Stimulated activated effector memory CD8-positive, alpha-beta T cell treated with anti-CD3 and anti-CD28 coated beads, Interleukin-12 subunit alpha, Interleukin-12 subunit beta, amount 100 ng/mL, for 72 hours (primary cell): ENCODE measurements at places on chromosomes 2 and 18.

DNA sequence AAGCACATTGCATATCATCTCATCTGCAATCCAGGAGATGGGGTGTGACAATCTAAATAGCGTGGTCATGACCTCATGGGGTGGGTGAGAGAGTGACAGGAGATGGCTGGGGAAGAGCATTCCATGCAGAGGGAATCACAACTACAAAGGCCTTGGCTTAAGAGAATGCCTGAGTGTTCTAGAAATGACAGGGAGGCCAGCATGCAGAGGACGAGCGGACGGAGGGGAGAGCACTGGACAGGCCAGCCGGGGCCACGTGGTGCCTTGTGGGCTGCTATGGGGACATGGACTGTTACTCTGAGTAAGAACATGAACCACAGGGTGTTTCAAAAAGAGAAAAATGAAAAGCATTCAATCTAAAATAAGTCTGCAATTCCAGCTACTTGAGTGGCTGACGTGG lies 117.9 kb upstream of the ODC1 start:
- no peak for DNase-seq

DNA sequence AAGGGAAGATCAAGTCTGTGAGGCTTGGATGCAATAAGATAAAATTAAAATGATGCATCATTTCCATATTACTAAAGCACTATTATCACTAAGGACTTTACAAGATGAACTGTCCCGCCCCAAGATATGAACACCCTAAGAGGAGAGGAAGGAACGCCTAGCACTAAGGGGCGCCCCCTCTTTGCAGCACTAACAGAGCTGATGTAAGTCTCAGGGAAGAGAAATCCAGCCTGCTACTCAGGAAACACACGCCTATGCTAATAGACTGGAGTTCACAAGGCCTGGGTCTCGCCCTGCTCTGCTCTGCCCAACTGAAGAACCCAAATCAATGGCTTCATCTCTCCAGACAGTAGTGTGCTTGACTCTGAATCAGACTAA lies 6.1 kb downstream of the INO80C start:
- DNase-seq: no peak

DNA sequence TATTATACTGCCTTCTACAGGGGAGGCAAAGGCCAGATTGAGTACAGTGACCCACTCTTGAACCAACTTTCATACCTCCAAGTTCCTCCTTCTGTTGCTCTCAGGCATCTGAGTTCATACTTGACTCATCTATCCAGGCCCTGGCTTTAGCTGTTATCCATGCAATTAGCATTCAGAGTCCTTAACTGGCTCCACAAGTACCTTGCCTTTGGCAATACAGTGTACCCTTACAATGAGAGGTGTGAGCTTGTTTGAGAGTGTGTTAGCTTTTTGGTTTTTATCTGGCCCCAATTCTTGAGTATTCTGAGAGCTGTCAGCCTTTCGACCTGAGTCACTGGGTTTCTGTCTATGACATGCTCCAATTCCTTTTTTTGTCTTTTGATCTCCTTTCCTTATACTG lies 60.2 kb downstream of the EHD3 start:
- DNase-seq: no peak

GRCh38 chr2:147989809-147990403 lies 30.6 kb downstream of the ORC4 start:
- no peak for DNase-seq

- DNase-seq: no peak
Observed at GRCh38 chr2:4300616-4301015, 597.2 kb downstream of the DCDC2C start.

- no peak for DNase-seq
Observed at GRCh38 chr2:122083256-122084048, 328.0 kb downstream of the TSN start.

DNA sequence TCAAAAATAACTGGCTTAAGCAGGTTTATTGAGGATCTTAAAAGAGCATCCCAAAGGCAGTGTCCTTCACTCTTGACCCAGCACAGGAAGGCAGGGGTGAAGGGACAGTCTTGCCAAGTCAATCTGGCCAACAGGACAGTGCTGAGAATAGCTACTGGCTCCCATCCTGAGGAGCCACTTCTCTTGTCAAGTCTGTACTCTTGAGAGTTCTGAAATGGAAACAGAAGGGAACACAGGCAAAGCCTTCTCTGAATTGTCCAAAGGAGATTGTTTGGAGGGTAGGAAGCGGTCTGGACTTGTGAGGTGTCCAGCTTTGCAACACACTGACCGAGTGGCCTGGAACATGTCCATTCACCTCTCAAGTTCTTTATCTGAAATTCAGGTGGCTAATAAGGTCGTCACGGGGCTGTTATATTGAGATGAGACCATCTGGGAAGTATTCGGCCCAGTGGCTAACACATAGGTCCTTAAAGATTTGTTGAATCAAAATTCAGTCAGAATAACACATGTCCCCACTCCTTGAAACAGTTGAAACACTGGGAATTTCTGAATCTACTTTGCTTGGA lies 99.5 kb upstream of the FHL2 start:
- no peak for DNase-seq

DNA sequence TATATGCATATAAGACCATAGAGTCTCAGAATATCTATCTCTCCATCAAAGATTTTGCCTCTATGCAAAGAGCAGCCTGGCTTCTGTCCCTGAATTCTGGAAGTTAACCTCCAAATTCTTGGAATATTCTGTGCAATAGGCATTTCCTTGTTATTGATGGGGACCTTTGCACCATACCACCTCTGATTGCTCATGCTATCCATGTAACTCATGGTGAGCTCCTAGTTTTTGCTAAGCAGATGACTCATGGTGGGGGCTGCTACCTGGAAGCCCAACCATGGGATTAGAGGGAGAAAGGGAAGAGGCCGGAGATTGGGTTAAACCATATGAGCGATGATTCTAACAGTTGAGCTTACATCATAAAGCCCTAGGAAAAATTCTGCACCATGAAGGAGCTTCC lies 310.2 kb upstream of the FIGN start:
- no peak for DNase-seq

GRCh38 chr2:239685965-239686364 lies 285.1 kb upstream of the HDAC4 start:
- no peak for DNase-seq

DNA sequence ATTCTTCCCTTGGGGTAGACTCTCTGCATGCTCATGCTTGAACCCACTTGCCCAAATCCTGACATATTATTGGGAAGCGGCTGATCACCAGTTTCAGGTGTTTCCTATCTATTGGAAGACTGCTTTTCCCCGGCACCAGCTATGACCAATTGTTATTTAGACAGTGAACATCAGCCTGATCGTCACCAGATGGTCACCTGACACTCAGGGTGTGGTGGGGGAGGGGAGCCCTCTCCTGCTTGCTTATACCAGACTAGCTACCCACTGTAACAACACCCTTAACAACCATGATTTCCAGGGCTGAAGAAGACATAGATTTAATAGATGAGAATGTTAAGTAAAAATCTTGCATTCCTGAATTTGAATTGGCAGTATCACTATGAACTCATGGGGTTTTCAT lies 44.3 kb downstream of the RBM43 start:
- no peak for DNase-seq

GRCh38 chr2:156399950-156400705 lies 36.1 kb upstream of the GPD2 start:
- peak; percentile 6 for DNase-seq

DNA sequence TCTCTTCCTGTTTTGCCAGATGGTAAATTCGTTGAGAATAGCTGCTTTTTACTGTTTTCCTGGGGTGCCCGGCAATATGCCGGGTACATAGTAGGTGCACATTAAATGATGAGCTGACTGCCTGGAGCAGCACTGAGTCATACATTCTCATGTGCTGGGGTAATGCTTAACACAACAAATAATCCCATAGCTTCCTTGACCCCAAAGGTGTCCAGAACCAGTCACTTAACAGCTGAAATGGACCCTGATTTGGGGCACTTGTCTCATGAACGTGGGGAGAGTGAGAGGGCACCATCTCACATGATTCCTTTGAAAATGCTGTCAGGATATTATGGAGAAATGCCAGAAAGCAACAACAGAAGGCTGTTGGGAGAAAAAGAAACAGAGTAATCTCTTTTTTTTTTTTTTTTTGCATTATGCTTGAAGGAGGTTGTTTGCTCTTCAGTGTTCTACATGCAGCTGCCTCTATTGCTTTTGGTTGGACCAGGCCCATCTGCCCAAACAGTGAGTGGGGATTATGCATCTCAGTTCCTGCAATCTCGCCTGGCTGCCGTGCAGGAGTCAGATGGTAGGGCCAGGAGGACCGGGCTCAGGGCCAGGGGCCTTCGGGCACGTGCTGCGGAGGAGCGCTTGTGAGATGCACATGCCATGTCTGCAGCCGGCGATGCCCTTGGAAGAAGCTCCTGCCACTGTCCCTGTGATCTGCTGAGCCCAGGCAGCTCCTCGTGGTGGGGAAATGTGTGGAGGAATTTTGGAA lies 162.1 kb downstream of the SH3RF3 start:
- DNase-seq: no peak

DNA sequence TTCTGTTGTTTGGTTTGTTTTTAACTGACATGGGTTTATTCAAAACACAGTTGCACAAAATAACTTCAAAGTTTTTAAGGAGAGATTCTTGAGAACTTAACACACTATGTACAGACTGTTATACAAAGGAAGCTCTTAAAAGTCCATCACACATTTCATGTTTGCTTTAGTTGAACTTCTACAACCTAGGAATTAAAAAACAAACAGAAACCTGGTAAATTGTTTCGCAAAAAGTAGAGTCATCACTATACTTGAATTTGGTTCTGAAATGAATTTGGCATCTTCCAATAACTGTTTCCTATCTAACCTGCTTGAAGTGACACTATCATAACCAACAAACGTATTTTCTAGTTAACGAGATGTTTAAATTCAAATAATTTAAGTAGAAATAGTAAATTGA lies 21.8 kb downstream of the TRIP12 start:
- no peak for DNase-seq

DNA sequence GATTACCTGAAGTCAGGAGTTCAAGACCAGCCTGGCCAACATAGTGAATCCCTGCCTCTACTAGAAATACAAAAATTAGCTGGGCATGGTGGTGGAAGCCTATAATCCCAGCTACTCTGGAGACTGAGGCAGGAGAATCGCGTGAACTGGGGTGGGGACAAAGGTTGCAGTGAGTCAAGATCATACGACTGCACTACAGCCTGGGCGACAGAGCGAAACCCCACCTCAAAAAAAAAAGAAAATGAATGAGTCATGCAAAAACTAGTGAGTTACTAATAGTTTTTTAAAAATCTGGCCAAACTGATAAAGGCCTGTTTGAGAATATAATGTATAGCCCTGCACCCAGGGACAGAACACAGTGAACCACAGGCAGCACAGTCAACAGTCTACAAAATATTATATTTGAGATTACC lies 17.5 kb downstream of the AFG3L2 start:
- no peak for DNase-seq

DNA sequence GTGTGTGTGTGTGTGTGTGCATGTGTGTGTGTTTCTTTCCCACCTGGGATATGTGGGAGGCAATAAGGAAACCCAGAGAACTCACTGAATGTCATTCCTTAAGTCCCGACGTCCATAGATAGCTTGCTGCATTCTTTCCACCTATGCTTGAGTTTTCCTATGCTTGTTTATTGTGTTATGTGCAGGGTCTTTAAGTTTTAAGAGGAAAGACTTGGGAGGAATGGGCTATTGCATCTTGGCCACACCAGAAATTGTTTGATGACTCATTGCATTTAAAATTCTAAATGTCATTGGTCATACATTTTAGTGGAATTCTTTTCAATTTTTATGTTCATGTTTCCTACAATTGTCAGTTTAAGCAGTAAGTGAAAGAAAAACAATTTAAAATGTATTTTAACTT lies 33.7 kb downstream of the STARD6 start:
- DNase-seq: no peak

DNA sequence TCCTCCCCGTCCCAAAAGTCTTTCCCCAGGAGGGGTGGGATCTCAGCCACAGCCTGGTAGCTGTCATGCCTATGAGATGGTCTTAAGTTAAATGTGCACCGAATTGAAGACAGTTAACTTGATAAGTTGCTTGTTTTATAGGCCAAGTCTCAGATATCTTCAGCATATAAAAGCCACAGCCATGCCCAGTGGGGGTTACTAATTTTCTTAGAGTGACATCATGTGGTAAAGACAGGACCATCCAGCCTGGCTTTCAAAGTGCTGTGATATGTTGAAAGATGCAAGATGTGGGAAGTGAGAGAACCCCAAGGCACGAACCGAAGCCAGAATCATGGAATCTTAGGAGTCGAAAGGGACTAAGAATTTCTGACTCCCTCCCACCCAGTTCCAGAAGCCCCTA lies 42.1 kb upstream of the FAM124B start:
- DNase-seq: no peak

DNA sequence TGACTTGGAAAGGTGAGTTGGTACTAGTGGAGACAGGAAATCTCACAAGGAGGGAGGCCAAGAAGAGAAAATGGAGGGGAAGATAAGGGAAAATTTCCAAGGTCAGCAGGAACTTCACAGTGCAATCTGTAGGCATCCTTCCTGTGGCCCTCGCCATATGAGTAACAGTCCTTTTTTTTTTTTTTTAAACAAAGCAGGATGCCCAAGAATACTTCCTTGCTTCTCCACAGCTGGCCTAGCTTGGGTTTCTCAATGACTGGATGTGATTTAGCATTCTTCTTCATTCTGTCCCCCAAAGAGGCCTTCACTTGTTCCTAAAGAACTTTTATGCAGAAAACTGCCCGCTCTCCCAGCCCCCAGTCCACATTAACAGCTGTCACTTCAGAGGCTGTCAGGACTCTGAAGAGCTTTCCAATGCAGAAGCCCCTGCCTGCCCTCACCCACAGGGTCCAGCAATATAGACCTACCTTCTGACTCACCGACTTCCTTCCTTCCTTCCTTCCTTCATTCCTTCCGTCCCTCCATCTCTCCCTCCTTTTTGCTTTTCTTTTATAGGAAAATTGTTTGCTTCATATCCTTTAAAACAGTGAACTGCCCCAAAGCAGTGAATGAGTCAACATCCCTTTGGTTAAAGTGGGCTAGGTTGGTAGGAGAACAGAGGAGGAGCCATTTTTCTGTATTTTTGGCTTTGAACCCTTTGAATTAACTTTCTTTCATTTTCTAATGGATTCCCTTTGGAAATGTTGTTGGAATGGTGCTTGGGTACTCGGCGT lies 172.0 kb downstream of the MGAT5 start:
- DNase-seq: no peak

DNA sequence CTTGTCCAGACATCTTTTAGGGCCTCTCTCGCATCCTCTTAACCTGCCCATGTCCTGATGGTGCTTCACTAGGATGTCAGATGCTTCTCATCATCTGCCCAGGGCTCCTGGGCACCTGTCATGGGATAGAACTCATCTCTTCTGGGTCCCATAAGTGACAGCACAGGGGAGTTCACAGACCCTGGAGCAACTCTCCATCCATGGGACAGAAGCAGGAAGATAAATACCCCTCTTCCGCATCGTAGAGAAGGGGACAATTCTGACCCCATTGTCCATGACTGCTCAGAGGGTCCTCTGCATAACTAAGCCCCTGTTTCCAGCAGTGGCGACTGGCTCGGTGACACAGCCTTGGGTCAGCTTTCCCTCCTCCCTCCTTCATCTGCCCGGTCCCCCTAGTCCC lies 82.3 kb downstream of the TWIST2 start:
- DNase-seq: no peak

GRCh38 chr2:198186257-198186656 lies 381.9 kb downstream of the PLCL1 start:
- DNase-seq: no peak
